ENCODE measurements at places on chromosomes 5 and 9.
A peak's percentile ranks its signal among the peaks of the same experiment; 100 is the strongest.

GRCh38 chr5:171975877-171976667 is 30.4 kb downstream of the FBXW11 start:
- DNase-seq, result no peak

GRCh38 chr9:14097215-14097614 is 216.7 kb downstream of the NFIB start:
- DNase-seq, result no peak

GRCh38 chr5:148543727-148544126 is 110.6 kb downstream of the HTR4 start:
- no peak for DNase-seq

- no peak for DNase-seq
Measured at GRCh38 chr5:147854894-147855773, 23.4 kb upstream of the SCGB3A2 start.

DNA sequence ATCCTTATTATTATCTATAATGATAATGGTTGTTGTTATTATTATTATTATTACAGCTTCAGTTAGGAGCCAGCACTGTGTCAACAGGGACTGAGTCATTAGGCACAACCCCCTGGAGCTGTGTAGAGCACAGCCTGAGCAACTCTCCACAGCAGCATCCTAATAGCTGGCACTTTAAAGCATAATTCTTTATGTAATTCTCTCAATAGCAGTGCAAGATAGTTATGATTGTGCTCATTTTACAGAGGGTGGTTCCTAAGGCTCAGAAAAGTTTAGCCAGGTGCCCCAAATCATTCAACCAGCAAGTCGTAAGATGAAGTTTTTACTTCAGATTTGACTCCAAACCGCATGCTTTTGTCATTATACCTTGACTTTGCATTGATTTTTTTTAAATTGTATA is 390.3 kb downstream of the ANXA1 start:
- no peak for DNase-seq

GRCh38 chr5:34533582-34534522 is 122.3 kb upstream of the RAI14 start:
- no peak for DNase-seq

GRCh38 chr5:169006842-169007790 is 293.8 kb downstream of the SLIT3 start:
- DNase-seq, result no peak

DNA sequence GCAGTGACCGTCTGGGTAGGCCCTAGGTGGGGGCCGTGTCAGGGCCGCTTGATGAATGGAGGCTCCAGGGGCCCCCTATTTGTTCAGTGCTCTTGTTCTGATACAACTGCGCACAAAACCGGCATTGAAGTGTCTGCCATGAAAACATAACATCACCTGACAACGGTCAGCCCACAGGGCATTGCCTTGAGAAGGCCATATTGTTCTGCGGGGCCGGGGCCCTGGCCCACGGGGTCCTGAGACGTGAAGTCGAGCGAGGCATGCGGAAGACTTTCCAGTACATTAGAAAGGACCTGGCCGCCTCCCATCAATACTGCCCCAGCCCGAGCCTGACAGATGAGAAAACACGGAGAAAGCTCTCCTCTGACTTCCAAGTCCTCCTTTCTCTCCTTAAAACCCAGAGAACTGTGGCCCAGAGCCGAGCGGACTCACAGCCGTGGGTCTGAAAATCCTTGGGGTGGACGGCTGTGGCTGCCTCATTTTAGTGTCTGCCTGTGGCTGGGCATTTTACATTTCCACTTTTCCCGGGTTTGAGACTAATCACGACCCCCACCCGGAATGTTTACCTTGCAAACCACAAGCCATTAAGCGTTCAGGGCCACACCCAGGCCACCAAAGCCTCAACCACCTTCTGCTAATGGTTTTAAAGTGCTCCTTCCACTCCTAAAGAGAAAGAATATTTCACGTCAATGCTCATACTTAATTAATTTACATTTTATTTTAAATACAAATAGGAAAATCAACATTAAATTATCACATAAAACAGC is 391.0 kb upstream of the IRX2 start:
- no peak for DNase-seq

DNA sequence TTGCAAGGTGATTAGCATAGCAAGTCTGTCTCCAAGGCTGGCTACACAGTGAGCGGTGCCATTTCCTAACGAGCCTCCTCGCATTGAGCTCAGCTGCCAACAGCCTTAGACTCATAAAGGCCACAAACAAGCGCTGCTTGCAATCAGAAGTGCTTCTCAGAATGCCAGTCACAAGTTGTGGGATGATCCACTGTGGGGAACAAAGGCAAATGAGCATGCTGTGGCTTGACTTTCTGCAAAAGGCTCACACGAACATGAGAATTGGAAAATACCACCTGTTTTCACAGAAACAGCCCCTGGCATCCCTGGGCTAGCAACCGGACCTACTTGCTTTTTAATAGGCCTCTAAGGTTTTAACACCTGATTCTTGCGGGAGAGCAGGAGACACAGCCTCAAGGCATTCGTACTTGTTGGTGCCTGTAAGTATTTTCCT is 215.5 kb downstream of the FANCC start:
- no peak for DNase-seq

DNA sequence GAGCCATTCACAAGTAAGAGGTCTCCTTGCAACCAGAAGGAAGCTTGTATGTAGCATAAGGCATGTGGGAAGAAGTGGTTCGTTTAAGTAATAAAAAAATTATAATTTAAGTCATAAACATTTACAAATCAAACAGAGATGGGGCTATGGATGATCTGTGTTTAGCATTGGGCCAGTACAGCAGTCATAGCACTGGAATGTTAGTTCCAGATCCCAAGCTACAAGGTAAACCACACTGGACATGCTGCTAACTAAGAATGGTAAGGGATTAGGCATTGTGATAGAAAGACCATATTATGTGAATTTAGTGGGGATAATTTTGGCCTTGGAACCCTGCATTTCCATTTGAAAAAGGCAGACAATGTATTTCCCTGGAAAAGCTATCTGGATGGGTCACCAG is 170.4 kb upstream of the KCNN2 start:
- no peak for DNase-seq

- DNase-seq, result no peak
Measured at GRCh38 chr5:50766462-50766861, 100.0 kb downstream of the PARP8 start.

DNA sequence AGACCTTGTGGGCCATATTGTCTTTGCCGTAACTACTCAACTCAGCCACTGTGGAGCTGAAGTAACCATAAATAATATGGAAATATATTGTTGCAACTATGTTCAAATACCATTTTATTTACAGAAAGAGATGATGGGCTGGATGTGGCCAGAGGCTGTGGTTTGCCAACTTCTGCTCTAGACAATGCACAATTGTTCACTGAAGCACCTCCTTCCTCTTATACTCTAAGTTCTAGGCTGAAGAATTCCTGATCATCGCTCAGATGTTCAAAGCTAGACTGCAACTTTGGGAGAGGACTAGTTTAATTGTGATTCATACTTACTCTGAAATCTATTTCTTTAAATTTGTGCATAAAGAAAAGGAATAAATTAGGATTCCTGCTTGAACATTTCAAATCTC is 245.0 kb downstream of the TAF11L14 start:
- no peak for DNase-seq

DNA sequence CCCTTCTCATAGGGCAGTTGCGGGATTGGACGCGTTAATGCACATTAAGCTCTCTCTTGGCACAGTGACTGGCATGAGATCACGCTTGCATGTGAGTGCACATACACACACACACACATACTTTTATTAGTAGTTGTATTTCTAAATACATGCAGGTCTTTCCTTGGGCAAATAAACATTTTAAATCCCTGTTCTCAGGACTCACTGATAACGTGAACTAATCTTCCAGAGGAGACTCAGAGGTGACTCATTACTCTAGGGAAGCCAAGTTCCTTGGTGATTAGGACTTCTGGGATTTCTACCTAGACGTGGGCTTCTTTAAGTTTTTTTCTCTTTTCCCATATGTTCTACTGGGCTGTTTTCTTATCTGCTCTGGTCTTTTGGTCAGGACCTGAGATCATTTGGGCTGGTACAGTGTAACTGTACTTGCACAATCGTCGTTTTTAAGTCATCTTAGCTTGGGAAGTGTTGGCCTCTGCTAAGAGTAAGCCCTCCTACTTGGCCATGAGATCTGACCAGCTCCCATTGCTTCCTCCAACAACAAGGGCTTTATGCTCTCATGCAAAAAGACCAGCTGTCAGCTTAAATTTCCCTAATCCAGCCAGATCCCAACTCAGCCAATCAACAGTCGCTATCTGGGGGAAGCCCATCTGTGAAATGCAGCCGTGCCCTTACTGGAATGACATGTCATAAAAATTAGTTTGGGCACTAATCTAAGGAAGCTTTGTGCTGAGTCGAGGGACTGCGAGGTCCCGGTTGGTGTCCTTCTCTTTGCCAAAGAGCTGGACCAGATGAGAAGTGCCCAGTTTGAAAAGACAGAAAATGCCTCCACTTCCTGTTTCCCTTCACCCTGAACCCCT is 176.4 kb upstream of the ANKRD55 start:
- DNase-seq, result no peak

- DNase-seq, result no peak
Measured at GRCh38 chr9:95498641-95499040, 18.1 kb downstream of the PTCH1 start.

DNA sequence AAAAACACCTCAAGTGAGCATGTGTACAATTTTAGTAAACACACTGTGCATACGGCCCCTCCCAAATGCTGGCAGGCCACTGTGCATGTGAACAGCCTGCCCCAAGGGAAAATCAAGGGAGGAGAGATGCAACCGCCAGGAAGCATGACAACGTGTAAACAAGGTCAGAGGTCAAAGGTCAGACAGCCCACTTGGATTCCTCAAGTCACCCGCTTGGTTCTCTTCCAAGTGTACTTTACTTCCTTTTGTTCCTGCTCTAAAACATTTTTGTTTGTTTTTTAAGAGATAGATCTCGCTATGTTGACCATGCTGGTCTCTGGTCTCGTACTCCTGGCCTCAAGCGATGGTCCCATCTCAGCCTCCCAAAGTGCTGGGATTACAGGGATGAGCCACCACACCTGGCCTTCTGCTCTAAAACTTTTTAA is 126.7 kb upstream of the SHB start:
- no peak for DNase-seq

DNA sequence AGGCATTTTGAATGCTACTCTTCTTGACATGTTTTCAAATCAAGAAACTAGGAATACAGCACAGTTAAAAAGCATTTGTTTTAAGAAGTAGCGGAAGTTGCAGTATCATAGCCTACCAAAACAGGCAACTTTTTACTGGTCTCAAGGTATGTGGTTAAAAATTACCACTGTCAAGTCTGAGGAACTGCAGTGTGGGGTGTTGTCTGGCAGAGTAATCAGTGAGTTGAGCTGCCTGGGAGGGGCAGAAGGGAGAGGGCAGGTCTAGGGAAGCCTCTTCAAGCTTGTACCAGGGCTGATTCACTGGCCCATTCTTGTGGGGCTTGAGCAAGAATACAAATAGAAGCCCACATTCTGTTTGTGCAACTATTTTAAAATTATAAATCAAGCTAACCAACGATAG is 42.4 kb upstream of the SV2C start:
- no peak for DNase-seq

DNA sequence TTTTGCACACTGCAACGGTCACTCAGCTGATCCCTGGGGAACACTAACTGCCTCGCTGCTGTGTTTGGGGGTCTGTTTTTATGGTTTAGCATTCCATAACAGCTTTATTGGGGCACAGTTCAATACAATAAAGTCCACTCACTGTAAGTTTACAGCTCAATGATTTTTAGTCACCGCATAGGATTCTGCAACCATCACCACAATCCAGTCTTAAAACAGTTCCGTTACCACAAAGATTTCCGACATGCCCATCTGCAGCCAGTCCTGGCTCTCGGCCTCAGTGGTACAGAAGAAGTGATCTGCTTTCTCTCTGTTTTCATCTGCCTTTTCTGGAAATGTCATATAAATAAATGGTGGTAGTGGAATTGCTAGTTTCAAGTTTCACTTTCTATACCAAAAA is 23.6 kb downstream of the OR2V2 start:
- DNase-seq, result no peak

DNA sequence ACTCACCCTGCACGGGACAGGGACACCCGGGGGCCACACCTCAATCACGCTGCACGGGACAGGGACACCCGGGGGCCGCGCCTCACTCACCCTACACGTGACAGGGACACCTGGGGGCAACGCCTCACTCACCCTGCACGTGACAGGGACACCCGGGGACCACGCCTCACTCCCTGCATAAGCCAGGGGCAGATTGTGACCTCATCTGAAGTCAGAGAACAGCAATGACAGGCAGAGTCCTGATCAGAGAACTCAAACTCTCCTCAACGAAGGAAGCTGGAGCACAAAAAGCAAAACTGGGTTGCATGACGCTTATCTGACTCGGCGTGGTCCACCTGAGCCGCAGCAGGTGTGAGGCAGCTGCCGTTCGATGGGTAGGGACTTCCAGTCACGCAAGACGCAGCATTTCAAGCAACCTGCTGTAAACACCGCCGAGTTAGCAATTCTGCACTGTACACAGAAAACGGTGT is 3.2 kb downstream of the TERT start:
- peak; percentile 33 for DNase-seq

- DNase-seq, result no peak
Measured at GRCh38 chr5:53319315-53319714, 161.1 kb upstream of the FST start.

DNA sequence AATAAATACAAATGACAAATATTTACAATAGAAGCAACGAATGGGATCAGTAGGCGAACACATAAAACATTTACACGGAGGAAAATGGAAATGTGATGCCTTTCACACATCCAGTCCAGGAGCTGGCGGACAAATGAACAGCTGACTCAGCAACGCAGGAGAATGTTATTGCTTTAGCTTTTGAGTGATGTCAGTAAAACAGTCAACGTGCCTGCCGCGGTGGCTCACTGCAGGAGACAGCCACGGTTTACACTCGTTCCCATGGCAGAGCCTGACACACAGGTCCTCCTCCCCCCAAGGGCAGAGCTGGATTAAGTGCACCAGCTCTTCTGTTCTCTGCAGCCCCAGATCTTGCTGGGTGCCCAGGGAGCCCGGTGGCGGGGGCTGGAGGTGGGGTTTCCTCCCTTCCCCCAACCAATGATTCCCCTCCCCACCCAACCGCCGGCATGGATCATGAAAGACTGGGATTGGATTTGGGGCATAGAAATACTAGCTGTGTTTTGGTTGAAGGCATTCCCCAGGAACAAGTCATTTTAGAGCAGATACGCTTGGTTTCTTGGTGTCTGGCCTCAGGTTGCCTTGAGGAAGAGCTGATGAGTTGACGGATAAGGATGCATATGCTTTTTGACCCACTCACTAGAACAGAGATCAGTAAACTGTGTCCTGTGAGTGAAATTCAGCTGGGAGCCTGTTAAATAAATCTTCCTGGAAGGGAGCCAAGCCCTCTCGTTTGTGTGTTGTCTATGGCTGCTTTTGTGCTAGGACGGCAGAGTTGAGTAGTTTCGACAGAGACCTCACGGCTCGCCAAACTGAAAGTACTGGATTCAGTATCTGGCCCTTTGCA is 12.5 kb downstream of the STC2 start:
- DNase-seq, result no peak

GRCh38 chr9:133726401-133727276 is 11.5 kb downstream of the SARDH start:
- DNase-seq, result no peak
